GM23338 (cell line): ENCODE measurements at places on chromosomes 4 and X. TPM values are rescaled to one million over a fixed set of nuclear protein-coding genes. Genes with fewer than 3 reads are reported as not detected.

- no peaks in the 10 kb centered on the region for H3K4me1 ChIP-seq
- peaks cover 18% of the 10 kb centered on the region for H3K36me3 ChIP-seq
- H3K27me3 ChIP-seq: no peaks in the 10 kb centered on the region
- no peak overlapping the region for H3K27ac ChIP-seq
- no peak overlapping the region for H3K4me3 ChIP-seq
Observed at GRCh38 chr4:52604215-52604614, 54.9 kb downstream of the USP46 start.

Gene MAB21L2
- total RNA-seq: not detected in 2 replicates

Gene LNX1
- 5.4 and 7.3 TPM in 2 replicates for total RNA-seq

DNA sequence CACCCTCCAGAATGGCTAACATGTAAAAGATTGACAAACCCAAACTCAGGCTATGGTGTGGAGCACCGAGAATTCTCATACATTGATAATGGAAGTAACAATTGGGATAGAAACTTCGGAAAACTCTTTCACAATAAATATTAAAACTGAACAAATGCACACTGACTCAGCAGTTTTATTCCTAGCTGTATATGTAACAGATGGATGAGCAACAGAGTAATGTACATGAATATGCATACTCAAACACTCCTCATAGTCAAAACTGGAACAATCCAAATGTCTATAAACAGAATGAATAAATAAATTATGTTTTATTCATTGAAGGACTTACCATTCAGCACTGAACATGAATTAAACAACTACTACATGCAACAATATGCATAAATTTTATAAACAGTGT, 37.1 kb upstream of the PDE5A start:
- H3K27me3 ChIP-seq: no peaks in the 10 kb centered on the region
- H3K4me3 ChIP-seq: no peak overlapping the region
- DNase-seq: no peak
- no peaks in the 10 kb centered on the region for H3K36me3 ChIP-seq

GRCh38 chr4:139534287-139534950, 21.6 kb downstream of the SETD7 start:
- H3K4me1 ChIP-seq: no peaks in the 10 kb centered on the region
- H3K4me3 ChIP-seq: no peak overlapping the region
- no peak for DNase-seq
- no peak overlapping the region for H3K27ac ChIP-seq

- no peak overlapping the region for H3K27ac ChIP-seq
- no peak overlapping the region for H3K4me3 ChIP-seq
- DNase-seq: no peak
- H3K27me3 ChIP-seq: no peaks in the 10 kb centered on the region
- no peaks in the 10 kb centered on the region for H3K4me1 ChIP-seq
Observed at GRCh38 chrX:65920620-65921019, 119.3 kb downstream of the VSIG4 start.

DNA sequence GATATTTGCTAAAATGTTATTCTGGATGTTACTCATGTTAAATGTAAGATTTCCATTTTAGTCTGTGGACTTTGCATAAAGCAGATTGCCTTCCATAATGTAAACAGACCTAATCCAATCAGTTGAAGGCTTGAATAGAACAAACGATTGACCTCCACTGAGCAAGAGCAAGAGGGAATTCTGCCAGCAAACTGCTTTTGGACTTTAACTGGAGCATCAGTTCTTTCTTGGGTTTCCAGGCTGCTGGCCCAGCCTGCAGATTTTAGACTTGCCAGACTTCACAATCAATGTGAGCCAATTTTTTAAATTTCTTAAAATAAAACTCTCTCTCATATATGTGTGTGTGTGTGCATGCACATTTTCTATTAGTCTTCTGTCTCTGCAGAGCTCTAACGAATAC, 1248.8 kb downstream of the ADGRL3 start:
- no peaks in the 10 kb centered on the region for H3K36me3 ChIP-seq
- DNase-seq: no peak
- H3K27ac ChIP-seq: no peak overlapping the region

Gene PABPC5
- total RNA-seq: 3.0 and 3.1 TPM in 2 replicates

Gene FAM9B
- total RNA-seq: not detected in 2 replicates

GRCh38 chr4:28014469-28014868, 1153.8 kb downstream of the STIM2 start:
- DNase-seq: no peak
- no peaks in the 10 kb centered on the region for H3K27me3 ChIP-seq
- H3K36me3 ChIP-seq: no peaks in the 10 kb centered on the region
- no peak overlapping the region for H3K4me3 ChIP-seq
- no peak overlapping the region for H3K27ac ChIP-seq

DNA sequence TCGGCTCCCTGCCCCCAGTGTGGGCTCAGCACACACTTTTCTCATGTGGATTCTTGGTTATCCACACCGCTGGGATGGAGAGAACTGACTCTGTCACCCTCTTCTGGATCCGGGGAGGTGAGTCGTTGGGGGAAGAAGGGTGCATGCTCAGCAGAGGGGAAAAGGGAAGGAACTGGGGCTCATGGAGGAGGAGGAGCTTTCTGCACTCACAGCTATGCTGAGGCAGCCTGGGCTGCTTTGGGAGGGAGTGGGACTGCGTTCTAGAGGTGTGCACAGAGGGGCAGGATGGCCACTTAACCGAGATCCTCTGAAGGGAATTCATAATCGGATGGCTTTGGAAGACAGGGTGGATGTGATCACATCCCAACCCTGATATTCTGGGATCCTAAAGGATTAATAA, 51.6 kb downstream of the RTL5 start:
- no peaks in the 10 kb centered on the region for H3K4me1 ChIP-seq
- H3K27ac ChIP-seq: no peak overlapping the region
- no peaks in the 10 kb centered on the region for H3K36me3 ChIP-seq

GRCh38 chr4:6492027-6492590, 19.7 kb upstream of the PPP2R2C start:
- no peaks in the 10 kb centered on the region for H3K27me3 ChIP-seq
- H3K4me3 ChIP-seq: no peak overlapping the region
- H3K27ac ChIP-seq: no peak overlapping the region
- no peaks in the 10 kb centered on the region for H3K36me3 ChIP-seq
- no peak for DNase-seq
- H3K4me1 ChIP-seq: no peaks in the 10 kb centered on the region; the same call in 1 of the 2 replicates

DNA sequence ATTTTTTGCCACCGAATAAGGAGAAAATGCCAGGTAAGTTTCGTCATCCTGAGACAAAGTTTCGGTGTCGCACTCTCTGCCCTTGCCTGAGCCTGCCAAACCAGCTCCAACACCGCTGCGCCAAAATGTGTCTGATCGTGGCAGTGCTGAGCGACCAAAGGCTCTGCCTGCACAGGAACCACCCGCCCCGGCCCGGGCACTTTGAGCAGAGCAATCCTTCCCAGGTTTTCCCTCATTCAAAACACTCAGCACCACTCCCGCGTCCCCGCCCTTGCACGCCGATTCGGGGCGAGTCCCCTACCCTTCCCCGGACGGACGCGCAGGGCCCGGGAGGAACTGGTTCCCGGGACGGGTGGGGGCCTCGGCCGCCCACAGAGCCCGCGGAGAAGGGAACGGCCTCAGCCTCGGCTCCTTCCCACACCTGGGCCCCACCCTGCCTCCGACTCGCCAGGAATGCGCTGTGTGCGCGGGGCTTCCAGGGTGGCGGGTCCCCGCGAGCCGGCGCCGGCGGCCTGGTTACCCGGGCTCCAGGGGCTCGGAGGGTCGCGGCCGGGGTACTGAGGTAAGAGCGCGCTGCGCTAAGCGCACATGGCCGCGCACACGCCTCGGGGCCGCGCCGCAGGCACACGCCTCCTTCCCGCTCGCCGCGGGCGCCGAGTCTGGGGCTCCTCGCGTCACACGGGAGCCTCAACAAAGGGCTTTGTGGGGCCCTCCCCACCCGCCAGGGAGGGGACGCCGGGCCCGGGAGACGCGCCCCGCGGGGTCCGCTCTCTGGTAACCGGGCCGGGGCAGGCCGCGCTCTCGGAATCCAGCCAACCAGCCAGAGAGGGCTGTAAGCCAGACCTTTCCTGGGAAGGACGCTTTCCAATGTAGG, at the start of gene C4orf36:
C4orf36 (minus strand) TSS at position 661 of the 874 bp plus-strand sequence. CDS start 902 bp downstream, outside the sequence.
- no peaks in the 10 kb centered on the region for H3K36me3 ChIP-seq
- H3K27me3 ChIP-seq: peaks cover 7% of the 10 kb centered on the region; the same call in 1 of the 2 replicates
- peak; percentile 90 for DNase-seq
- H3K4me1 ChIP-seq: peaks cover 12% of the 10 kb centered on the region; the same call in 1 of the 2 replicates
- H3K27ac ChIP-seq: peak within 1 kb of the TSS; percentile 80

DNA sequence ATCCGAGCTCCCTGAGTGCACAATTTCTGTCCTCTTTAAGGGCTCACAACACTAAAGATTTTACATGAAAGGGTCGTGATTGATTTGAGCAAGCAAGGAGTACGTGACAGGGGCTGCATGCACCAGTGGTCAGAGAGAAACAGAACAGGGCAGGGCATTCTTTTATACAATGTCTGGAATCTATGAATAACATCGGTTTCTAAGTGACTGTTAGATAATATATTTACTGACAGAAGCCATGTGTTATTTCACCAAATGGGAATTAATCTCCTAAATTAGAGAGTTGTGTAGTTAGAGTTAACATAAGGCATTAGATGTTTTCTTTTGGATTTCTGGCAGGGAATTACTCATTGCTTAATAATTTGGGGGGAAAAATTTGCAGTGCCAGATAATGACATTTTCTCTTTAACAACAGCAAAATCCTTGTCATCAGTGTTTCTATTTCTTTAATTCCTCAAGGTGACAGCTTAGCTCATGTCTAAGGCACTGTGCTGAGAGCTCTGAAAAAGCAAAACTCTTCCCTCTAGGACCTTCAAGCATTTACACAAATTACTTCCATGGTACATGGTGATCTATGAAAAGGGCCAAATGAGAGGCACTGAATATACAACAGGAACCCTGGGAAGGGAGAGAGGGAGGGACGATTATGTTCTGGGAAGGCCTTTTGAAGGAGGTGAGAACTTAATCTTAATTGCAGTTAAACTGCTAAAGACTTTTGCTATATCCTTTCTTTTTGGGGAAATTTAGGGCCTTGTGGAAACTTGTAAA, 145.0 kb downstream of the RTL3 start:
- DNase-seq: peak; percentile 34
- H3K27ac ChIP-seq: peak overlapping the region; percentile 97
- H3K36me3 ChIP-seq: no peaks in the 10 kb centered on the region
- no peak overlapping the region for H3K4me3 ChIP-seq

GRCh38 chr4:69833251-69833650, 26.7 kb downstream of the SULT1E1 start:
- no peak for DNase-seq
- H3K4me3 ChIP-seq: no peak overlapping the region

DNA sequence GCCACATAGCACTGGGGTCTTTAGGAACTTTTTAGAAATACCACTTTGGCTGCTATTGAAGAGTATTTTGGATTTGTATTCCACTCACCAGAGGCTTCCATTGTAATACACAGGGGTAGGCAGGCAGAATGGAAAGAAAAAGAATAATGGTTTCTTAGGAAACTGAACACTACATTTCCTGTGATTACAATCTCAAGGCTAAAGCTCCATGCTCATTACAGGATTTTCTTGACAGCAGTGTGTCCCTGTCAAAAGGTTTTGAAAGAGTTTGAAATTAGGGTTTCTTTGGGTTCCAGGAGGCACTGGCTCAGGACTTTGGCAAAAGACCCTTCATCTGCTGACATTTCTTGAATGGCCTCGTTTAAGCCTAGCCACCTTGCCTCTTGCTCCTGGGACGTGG, 74.8 kb upstream of the STIM2 start:
- DNase-seq: no peak
- no peaks in the 10 kb centered on the region for H3K4me1 ChIP-seq
- no peaks in the 10 kb centered on the region for H3K27me3 ChIP-seq
- H3K36me3 ChIP-seq: no peaks in the 10 kb centered on the region
- H3K27ac ChIP-seq: no peak overlapping the region

Gene TBX22
- 0.24 TPM in 1 of 2 replicates, not detected in the other for total RNA-seq

DNA sequence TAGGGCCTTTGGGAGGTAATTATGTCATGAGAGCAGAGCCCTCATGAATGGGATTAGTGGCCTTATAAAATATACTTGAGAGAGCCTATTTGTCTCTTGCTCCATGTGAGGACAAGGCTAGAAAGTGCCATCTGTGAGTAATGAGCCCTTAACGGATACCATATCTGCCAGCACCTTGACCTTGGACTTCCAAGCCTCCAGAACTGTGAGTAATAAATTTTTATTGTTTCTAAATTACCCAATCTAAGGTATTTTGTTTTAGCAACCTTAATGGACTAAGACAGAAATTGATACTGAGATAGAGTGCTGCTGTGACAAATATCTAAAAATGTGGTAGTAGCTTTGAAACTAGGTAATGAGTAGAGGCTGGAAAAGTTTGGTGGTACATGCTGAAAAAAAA, 285.0 kb upstream of the DIPK2B start:
- H3K4me3 ChIP-seq: no peak overlapping the region
- no peaks in the 10 kb centered on the region for H3K4me1 ChIP-seq
- no peak overlapping the region for H3K27ac ChIP-seq
- H3K36me3 ChIP-seq: no peaks in the 10 kb centered on the region

Gene HERC6
- total RNA-seq: 6.5 and 7.3 TPM in 2 replicates

Gene CD99L2
- 6.4 and 7.2 TPM in 2 replicates for total RNA-seq

GRCh38 chr4:17771284-17771908, 10.0 kb downstream of the FAM184B start:
- H3K27me3 ChIP-seq: no peaks in the 10 kb centered on the region
- no peak for DNase-seq
- H3K27ac ChIP-seq: no peak overlapping the region
- H3K36me3 ChIP-seq: no peaks in the 10 kb centered on the region
- no peak overlapping the region for H3K4me3 ChIP-seq

DNA sequence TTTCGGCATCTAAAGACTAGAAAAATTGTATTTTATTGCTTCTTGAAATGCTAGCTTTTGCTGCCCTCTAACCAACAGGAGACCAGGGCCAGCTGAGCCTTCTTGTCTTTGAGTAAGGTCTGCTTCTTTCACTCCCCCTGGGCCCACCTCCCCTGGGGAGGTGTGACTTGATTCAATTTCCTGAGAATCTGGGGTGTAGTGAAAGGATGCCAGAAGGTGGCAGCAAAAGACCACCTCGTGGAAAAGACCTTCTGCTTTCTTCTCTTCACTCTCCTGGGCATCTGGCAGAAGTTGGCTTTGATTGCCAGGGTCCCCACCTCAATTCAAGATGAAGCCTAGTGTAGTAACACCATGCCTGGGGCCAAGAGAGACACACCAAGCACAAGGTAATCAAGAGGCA, 96.5 kb upstream of the MAOA start:
- H3K4me3 ChIP-seq: no peak overlapping the region
- no peaks in the 10 kb centered on the region for H3K4me1 ChIP-seq

DNA sequence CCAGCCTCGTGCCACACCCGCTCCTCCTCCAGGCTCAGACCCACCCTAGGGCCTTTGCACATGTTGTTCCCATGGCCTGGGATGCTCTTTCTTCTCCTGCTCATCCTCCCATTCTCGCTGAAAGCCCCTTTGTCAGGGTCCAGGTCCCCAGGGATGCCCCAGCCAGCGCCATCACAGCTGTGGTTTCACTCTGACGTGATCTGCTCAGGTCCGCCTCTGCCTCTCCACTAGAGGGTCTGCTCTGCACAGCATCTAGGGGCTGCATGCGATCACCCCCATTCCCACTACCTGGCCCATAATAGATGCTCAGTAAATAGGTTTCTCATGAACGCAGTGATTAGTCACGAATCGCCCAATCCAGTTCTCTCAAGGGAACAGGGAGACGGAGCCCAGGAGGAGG, 222.5 kb downstream of the AFAP1 start:
- no peak for DNase-seq
- no peaks in the 10 kb centered on the region; the same call in 1 of the 2 replicates for H3K4me1 ChIP-seq
- no peak overlapping the region for H3K4me3 ChIP-seq
- no peak overlapping the region for H3K27ac ChIP-seq
- H3K36me3 ChIP-seq: no peaks in the 10 kb centered on the region
